ENCODE measurements at places on chromosomes 12 and 14.

DNA sequence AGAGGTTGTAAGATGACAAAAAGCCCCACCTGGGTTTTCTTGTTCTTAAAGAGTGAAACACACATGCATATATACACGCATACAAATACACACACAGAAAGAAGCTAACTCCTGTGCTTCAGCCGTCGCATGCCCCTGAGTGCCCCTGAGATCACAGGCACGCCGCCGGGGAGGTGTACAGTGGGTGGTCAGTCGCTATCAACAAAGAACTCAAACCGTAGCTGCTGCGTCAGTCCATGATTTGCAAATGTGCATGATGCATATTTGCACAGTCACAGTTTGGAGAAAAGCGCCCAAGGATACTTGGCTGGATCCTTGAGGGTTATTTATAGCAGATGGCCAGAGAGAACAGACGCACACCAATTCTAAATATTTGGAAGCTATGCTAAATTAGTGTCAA, 206.9 kb downstream of the TMEM132D start:
- DNase-seq, result no peak

GRCh38 chr12:78146365-78146772, 315.7 kb downstream of the NAV3 start:
- DNase-seq, result no peak

GRCh38 chr12:18955594-18955993, 173.9 kb upstream of the PLEKHA5 start:
- no peak for DNase-seq

GRCh38 chr14:40847480-40847879, 759.2 kb upstream of the LRFN5 start:
- no peak for DNase-seq

GRCh38 chr12:101696251-101697196, 916 bp upstream of the CHPT1 start:
- DNase-seq, result no peak

DNA sequence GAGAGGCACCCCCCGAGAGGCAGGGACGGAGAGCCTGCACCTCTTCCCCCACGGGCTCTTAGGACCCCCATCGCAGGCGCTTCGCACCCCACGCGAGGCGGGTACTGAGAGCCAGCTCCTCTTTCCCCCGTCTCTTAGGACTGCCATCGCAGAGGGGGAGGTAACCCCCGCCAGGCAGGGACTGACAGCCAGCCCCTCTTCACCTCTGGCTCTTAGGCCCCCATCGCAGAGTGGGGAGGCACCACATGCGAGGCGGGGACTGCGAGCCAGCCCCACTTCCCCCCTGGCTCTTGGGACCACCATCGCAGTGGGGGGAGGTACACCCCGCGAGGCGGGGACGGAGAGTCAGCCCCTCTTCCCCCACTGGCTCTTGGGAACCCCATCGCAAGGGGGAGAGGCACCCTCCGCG, 46.1 kb downstream of the DDX11 start:
- no peak for DNase-seq

- no peak for DNase-seq
Observed at GRCh38 chr12:108357834-108358579, 18.9 kb upstream of the CMKLR1 start.

GRCh38 chr14:31941487-31941886, 135.6 kb upstream of the ARHGAP5 start:
- DNase-seq, result no peak

GRCh38 chr14:22296722-22297121, 292.3 kb downstream of the DAD1 start:
- no peak for DNase-seq

DNA sequence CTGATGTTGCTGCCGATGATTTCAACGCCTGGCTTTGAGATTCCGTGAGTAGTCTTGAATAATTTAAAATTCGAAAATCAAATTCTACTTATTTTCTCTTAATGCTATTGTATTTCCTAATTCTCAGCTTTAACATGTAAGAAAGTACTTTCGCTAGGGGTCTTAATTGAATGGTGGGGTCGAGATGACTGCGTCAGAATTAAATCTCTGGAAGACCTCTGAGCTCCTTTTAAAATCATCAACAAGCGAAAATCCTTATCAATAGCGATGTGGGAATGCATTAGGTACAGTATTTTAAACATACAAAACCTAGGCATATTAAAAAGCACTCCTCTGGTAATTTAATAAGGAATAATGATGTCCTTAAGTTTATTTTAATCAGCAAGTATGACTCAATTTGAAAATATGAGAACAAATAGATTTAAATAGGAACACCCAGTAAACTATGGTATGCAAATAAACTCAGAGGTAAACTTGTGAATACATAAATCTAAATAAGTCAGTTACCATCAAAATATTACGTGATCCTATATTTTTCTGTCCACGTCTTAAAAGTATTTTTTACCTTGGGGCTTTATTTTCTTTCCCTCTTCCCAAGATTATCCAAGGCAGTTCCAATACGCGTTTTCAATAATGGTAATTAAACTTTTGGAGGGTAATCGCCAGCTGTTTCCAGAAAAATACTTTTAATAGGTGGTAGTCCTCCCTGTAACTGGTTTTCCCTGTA, 1.4 kb downstream of the FOXA1 start:
- DNase-seq, result no peak

- DNase-seq, result no peak
Observed at GRCh38 chr14:60514378-60514740, 5.4 kb downstream of the SIX6 start.

DNA sequence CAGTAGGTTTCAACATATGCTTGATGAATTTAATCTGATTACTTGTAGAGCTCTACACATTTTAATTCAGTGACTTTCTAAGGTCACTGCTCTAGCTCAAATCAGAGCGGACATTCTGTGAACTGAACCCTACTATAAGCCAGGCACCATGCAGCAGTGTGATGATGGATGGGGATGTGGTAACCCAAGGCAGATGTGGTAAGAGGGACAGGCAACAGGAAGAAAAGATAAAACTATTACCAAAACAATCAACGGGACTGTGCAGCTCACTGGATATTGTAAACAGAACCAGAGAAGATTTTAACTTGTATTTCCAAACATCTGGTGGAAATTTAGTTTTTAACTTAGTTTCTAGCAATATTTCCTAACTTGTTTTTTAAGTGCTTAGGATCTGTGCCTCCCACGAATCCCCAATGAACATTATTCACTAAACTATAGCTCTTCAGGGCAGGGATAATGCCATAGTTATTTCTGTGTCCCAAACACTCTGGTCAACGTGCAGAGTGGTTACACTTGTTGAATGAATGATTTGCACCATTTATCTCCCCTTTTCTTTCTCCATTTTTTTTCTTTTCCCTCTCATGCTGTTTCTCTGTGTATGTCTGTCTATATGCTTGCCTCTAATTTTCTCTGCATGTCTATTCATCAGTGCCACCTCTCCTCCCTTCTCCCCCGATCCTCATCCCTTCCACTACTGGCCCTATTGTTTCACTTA, 3.0 kb downstream of the ERO1A start:
- no peak for DNase-seq

DNA sequence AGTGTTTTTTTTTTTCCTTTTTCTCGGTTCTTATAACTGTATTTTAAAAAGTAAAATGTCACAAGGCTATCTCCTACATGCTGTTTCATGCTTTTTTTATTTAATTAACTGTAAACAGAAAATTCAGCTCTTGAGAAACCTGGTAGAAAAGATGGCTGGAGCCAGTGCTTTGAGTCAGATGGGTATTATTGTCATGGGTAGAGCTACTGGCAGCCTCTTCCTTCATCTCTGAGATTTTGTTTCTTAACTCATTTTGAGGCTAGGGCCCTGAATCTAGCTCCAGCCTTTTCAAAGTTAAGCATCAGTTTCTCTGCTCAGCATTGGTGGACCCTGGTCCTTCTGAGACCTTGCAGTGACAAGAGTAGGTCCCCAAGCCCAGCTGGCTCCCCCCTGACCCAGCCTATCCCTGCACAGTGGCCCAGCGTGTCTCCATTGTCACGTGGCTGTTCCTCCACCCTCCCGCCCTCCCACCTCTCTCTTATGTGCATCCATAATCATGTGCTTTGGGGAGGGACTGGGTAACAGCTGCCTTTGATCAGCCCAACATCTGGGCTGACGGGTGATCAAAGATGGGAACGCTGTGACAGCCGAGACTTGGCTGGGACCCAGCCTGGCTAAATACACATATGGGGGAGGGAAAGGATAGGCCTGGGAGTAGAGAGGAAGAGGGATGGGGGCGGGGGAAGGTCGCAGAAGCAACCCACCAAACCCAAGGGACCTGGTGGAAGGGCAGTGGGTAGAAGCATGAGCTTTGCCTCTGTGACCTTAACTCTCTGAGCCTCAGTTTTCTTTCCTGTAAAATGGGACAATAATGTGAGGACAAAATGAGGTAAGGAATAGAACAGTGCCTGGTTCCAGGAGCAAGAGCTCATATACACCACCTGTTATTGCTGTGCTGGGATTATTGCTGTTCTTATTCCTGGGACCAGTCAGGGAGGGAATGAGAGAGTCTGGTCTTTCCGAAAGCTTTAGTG, 24.4 kb upstream of the RBM19 start:
- DNase-seq, result no peak

DNA sequence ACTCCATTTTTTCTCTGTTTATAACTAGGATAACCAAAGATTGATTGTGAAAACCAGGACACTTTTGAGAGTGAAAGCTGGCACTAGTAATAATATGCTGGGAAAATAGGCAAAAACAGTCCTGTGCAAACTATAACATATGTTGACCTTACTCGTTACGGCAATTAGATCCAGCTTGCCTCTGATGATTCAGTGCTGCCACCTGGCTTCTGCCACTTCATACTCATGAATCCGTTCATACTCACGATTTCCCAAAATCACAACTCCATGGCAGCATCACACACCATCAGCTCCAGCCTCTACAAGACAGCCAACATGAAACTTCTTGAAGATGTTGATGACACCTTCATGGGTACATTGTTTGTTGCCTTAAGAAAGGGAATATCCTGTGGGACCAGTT, 49.1 kb upstream of the CAND1 start:
- no peak for DNase-seq

DNA sequence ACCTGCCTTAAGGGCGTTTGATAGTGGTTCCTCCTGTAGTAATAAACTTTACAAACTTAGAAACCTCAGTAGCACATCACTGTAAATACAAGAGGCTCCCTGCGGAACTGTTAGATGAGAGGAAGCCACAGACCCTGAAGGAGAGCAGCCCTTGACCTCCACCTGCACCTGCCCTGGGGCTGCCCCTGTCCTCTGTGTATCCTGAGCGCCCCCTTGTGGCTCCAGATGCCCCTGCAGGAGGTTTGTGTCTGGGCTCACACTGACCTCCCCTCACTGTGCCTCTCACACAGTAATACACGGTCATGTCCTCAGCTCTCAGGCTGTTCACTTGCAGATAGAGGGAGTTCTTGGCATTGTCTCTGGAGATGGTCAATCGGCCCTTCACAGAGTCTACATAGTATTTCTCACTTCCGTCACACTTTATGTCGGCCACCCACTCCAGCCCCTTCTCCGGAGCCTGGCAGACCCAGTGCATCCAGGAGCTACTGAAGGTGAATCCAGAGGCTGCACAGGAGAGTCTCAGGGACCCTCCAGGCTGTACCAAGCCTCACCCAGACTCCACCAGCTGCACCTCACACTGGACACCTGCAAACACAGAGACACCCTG, 1059.8 kb downstream of the TMEM121 start:
- DNase-seq, result peak; percentile 33

DNA sequence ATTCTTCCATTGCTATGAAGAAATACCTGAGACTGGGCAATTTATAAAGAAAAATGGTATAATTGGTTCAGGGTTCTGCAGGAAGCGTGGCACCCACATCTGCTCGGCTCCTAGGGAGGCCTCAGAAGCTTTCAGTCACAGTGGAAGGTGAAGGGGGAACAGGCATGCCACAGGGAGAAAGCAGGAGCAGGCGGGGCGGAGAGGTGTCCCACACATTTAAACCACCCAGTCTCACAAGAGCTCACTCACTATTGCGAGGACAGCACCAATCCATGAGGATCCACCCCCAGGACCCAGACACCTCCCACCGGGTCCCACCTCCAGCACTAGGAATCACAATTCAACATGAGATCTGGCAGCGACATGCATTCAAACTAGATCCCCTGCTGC, 56.0 kb upstream of the C14orf180 start:
- no peak for DNase-seq

GRCh38 chr14:101048766-101049165, 145.2 kb upstream of the RTL1 start:
- DNase-seq, result no peak

GRCh38 chr14:60212503-60213371, 36.3 kb upstream of the PPM1A start:
- DNase-seq, result no peak

- no peak for DNase-seq
Observed at GRCh38 chr12:102478405-102479098, 1.8 kb downstream of the IGF1 start.

DNA sequence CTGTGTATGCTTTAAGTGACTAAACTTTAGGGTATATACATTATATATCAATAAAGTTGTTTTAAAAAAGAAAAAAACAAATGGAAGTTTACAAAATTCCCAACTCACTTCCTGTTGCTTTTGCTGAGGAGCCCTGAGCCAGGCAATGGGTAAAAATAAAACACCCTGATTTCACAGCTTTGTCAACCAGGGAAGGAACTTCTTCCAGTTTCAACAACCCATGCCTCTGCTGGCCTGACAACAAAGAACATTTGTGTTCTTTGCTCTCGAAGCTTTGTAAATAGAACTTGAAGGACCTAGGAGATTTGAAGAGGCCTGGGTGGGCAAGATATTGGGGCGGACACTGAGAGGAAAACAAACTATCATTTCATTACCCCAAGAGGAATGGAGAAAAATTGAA, 141.2 kb upstream of the NOS1 start:
- DNase-seq, result no peak

DNA sequence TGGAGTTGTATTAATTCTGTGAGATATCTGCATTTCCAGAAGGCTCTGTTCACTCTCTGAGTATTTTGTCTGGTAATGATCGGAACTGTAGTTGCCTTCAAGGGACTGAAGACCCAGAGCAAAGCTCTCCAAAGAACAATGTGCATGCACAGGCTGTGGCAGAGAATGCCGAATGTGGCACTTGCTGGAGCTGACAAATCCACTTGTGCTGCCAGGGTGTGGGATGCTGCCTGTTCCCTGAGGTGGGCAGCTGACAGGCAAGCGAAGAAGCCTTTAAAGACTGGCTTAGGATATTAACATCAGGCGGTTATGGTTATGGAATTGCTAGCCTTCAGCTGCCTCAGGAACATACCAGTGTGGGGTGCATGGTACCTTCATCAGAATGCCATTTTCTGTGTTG, 419.9 kb upstream of the ATP2B1 start:
- DNase-seq, result no peak

DNA sequence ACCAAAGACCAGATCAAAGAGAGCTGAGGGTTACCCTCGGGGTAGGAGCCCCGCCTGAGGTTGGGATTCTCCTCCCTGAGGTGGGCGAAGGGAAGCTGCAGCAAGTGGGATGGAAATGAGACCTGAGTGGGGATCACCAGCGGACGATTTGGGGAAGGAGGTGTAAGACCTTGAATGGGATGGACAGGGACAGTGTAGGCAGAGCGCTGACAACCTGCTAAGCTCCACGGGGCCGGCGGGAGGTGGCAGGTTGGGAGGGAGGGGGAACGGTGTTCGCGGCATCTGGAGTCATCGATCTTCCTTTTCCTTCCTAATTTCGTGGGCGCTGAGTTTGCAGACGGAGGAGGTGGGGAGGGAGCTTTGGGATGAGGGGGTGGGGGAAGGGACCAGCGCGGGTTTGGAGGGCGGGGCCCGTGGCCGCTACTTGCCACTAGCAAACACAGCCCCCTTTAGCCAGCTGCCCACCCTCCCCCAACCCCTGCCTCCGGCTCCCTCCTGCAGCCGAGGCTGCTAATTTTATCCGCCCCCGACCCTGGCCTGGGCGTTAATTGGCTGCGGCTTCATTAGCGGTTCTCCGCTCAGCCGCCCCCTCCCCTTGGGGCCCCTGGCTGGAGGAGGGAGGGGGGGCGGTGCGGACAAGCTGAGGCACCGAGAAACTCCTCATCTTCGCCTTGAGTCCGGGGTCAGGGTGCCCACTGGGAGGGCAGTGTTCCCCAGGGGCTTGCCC, 2.8 kb upstream of the SHMT2 start:
- no peak for DNase-seq

All from activated CD4-positive, CD25-positive, alpha-beta regulatory T cell (primary cell).